Cortex of kidney (tissue), 1 donor: ENCODE measurements at places on chromosomes 16 and 17.

DNA sequence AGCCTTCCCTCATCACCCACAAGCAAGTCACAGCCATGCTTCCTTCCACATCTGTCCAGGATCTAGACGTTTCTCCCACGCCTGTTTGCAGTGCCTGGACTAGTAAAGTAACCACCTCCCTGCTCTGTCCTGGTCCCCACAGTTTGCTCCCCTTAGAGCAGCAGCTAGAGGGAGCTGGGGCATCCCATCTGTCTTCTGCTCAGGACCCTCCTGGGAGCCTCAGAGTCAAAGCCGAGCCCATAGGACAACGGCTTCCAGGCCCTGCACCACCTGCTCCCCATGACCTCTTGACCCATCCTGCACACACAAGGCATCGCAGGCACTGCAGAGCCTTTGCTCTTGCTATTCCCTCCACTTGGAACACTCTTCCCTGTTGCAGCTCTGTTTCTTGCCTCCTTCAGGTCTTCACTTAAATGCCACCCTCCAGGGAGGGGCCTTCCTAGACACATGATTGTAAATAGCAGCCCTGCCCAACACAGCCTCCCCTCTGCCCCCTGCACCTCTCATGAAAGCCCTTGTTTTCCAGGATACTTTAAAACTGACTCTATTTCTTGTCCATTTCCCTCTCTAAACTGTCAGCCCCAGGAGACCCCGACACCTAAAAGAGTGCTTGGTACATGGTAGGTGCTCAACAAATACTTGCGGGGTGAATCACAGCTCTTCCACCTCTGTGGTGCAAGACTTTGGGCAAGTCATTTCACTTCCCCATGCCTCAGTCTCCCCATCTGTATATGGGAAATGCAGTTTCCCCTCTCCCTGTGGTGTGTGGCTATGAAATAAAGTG, 3.1 kb downstream of the NATD1 start:
- DNase-seq, result no peak

DNA sequence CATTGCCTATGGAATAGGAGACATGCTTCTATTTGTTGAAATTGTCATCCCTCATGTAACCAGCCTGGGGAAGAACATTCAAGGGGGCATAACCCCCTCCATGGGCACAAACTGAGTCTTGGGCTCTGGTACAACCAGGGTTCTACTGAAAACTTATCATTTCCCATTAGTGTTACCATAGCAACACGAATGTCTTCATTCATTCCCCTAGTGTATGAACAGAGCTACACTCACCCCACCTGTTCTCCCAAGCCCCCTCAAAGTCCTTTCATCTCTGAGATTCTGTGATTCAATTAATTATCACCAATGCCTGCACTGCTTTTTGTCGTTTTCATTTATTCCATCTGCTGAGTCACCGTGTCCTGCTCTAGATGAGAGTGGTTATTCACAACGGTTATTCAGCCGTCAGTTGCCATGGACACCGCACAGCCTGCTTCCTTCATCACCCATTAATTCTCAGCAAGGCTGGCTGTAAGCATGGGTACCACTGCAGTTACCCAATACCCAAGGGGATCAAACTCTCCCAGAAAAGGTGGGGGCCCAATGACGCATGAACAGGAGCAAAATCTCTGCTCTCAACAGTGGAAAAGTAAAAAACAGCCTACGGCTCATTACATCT, 1.6 kb upstream of the GAST start:
- DNase-seq, result no peak

- DNase-seq, result no peak
Measured at GRCh38 chr16:21611198-21611555, 11.8 kb downstream of the METTL9 start.

- no peak for DNase-seq
Measured at GRCh38 chr16:1908983-1909382, 9.2 kb downstream of the HS3ST6 start.

DNA sequence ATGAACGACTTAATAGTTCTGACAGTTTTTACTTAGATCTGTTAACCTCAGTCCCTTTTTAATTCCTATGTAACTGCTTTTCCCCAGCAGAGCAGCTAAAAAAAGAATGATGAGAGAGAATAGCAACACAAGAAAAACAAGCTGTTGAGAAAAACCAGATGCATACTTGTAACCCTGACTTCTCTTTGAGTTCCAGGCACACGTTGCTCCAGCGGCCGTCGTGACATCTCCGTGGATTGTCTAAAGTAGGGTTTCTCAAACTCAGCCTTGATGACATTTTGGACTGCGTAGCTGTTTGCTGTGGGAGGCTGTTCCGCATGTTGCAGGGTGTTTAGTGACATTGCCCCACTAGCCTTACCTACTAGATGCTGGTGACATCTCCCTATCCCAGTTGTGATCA, 324.0 kb downstream of the SNX29 start:
- DNase-seq, result no peak

DNA sequence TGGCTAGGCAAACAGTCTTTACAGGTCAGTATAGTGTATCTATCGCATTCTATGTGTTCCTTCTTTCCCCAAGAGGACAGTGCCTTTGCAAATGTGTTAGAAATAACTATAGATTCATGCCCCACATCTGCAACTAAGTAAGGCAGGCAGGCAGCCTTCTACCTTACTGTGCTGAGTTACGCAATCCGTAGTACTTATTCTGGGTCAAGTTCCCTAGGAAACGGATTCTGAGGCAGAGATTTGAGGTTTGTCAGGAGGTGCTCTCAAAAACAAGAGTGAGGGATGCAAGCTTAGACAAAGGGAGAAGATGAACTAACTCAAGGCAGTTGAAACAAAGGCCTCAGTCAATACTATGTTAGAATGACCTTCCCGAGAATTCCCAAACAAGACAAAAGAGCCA, 12.7 kb upstream of the ANKFY1 start:
- no peak for DNase-seq

DNA sequence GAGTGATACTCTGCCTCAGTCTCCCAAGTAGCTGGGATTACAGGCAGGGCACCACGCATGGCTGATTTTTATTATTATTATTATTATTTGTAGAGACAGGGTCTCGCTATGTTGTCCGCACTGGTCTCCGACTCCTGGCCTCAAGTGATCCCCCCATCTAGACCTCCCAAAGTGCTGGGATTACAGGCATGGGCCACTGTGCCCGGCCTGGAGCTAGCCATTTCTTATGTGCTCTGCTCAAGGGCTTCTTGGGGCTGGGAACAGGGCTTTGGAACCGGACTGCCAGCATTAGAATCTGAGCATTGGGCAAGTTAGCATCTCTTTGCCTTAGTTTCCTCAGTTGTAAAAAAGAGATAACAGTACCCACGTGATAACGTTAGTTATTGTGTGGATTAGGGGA, 111.3 kb downstream of the C16orf78 start:
- no peak for DNase-seq

- DNase-seq, result no peak
Measured at GRCh38 chr16:57529391-57530103, 6.8 kb downstream of the CCDC102A start.

DNA sequence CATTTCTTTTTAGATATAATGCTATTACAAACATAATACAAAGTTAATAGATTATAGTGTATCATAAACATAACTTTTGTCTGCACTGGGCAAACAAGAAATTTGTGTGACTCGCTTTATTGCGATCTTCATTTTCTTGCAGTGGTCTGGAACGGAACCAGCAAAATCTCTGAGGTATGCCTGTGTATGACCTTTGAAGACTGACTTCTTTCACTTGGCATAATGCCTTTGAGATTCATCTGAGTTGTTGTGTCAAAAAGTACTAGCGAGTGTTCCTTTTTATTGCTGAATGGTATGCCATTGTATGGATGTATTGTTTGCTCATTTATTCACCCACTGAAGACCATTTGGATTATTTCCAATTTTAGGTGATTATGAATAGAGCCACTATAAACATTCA, 69.2 kb downstream of the TANC2 start:
- no peak for DNase-seq

- DNase-seq, result no peak
Measured at GRCh38 chr17:50841949-50842354, 6.6 kb downstream of the WFIKKN2 start.

GRCh38 chr17:65334406-65334805, 197.2 kb downstream of the RGS9 start:
- DNase-seq, result no peak

GRCh38 chr17:82657926-82658325, 9.7 kb upstream of the WDR45B start:
- DNase-seq, result no peak

GRCh38 chr16:8936421-8936820, 27.3 kb downstream of the USP7 start:
- no peak for DNase-seq

GRCh38 chr16:87953308-87954215, 2.3 kb downstream of the BANP start:
- no peak for DNase-seq

- no peak for DNase-seq
Measured at GRCh38 chr16:23254338-23254737, 47.8 kb upstream of the SCNN1B start.

GRCh38 chr16:22721511-22722100, 92.4 kb upstream of the HS3ST2 start:
- DNase-seq, result no peak

GRCh38 chr17:40086150-40087044, 14.0 kb downstream of the NR1D1 start:
- DNase-seq, result no peak

DNA sequence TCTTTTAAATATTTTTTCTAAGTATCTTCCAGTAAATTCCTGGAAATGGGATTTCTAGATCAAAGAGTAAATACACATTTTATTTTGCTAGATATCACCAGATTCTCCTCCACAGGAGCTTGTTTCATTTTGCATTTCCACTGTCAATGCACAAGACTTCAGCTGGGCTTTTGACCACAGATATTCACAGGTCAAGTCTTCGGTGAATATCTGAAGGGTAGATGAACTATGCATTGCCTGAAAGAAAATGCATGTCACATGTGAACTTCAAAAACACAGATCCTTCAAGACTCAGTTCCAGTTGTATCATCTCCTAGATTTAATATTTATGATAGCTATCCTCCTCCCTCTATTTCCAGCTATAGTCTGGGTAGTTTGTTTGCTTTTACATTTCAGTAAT, 963.6 kb upstream of the GOT2 start:
- no peak for DNase-seq

GRCh38 chr16:61385392-61386071, 650.7 kb downstream of the CDH8 start:
- no peak for DNase-seq

DNA sequence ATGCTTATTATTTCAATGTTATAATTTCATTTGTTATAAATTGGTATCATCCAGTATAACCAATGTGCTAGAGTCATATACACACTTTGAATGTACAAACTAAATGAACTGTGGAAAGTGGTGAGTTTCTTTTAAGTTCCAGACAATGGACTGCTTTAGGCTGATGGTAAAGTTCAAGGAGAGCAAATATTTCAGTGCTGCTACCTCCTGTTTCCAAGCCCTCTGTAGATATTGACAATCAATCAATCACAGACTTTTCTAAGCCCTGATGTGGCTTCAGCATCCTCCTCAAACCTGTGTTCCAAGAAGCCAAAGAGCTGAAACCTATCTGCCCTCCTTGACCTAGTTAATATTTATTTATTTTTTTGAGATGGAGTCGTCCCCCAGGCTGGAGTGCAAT, 28.2 kb upstream of the SREBF1 start:
- DNase-seq, result no peak

GRCh38 chr16:2022723-2023091, 3.1 kb downstream of the NPW start:
- DNase-seq, result no peak

- DNase-seq, result no peak
Measured at GRCh38 chr17:66716236-66717026, 118.5 kb upstream of the CACNG5 start.

DNA sequence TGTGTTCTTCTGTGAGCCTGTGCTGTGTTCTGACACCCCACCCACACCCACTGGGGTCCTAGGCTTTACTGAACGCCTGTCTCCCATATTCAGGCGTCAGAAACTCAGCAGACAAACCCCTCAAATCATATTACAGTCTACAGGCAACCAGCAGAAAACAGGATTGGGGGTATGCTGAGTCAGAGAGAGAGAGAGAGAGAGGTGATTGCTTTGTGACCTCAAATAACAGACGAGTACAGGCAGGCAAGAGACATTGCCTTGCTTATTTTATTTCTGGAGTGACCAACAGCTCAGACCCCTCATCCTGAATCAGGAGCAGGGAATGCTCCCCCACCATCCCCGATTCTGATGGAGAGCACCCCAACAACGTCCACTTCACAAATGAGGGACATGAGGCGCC, 473.9 kb downstream of the PMP22 start:
- no peak for DNase-seq

GRCh38 chr16:69562813-69563212, 3.0 kb upstream of the NFAT5 start:
- no peak for DNase-seq

DNA sequence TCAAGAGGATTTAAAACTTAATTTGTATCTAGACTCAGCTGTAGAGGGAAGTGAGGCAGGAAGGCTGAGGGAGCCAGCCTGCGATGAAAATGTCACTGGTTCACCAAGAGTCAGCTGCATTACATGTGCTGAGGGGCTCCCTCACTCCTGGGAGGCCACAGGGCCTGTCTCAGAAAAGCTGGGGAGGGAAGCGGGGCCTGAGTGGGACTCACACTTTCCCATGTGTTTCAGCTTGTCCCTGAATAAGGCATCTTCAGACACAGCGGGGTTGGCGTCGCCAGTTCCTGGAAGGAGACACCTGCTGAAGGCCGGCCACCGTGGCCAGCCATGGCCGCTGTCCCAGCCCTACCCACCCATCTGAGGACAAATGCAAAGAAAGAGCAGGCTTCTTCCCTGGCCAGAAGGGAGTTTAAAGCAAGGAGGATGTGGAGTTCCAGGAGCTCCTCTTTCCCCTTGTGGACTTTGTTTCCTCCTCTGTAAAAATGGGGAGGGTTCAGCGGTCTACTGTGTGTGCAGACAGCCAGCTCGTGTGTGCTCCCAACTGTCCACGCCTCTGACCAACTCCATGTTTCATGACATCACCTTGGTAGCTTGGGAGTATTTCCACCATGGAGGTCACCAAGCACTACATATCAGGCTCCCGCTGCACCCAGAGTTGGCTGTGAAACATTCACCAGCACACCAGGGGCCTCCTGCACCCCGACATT, 19.2 kb upstream of the MRPS23 start:
- no peak for DNase-seq
